Astrocyte of the hippocampus (primary cell): ENCODE measurements at places on chromosomes 5 and 9.
A peak's percentile ranks its signal among the peaks of the same experiment; 100 is the strongest.

- peak; percentile 14 for DNase-seq
Measured at GRCh38 chr9:74526215-74526614, 29.1 kb downstream of the RORB start.

DNA sequence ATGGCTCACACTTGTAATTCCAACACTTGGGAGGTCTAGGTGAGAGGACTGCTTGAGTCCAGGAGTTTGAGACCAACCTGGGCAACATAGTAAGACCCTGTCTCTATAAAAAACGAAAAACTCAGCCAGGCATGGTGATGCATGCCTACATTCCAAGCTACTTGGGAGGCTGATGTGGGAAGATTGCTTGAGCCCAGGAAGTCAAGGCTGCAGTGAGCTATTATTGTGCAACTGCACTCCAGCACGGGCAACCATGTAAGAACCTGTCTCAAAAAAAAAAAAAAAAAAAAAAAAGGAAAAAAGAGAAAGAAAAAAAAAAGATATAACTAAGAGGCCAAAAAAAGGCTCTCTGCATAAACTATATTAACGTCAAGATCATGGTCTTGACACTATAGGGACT, 27.3 kb downstream of the GIN1 start:
- DNase-seq, result no peak

GRCh38 chr9:68705531-68706362, 707 bp downstream of the PIP5K1B start:
- DNase-seq, result peak; percentile 33

- peak; percentile 74 for DNase-seq
Measured at GRCh38 chr5:60102961-60103693, 209.6 kb upstream of the PDE4D start.

GRCh38 chr9:75152416-75152815, 64.1 kb downstream of the OSTF1 start:
- no peak for DNase-seq

- peak; percentile 45 for DNase-seq
Measured at GRCh38 chr5:141349917-141350619, at the start of gene PCDHGB1. TSS of gene PCDHGB1 (plus strand) at chr5:141350099. CDS start at chr5:141350261, 162 bp downstream.

GRCh38 chr5:135242021-135242865, 156.8 kb downstream of the MACROH2A1 start:
- DNase-seq, result peak; percentile 68

GRCh38 chr5:91135475-91136248, 247.5 kb downstream of the ARRDC3 start:
- peak; percentile 24 for DNase-seq

DNA sequence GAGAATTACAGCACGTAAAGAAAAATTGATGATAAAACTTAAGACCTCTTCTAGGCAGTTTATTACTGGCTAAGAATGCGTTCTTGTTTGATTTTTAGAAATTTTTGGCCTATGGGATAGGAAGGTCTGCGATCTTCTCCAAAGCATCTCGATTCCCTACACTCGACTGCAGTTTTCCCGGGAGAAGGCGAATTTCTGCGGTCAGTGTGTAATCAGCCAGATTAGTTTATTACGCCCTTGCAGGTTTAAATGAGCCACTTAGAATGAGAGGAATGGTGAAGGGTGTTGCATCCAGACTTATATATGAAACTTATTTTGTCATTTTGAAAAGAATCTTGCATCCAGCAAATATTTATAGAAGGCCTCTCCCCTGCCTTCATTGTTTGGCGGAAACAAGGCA, 1.2 kb downstream of the MTAP start:
- DNase-seq, result peak; percentile 46

DNA sequence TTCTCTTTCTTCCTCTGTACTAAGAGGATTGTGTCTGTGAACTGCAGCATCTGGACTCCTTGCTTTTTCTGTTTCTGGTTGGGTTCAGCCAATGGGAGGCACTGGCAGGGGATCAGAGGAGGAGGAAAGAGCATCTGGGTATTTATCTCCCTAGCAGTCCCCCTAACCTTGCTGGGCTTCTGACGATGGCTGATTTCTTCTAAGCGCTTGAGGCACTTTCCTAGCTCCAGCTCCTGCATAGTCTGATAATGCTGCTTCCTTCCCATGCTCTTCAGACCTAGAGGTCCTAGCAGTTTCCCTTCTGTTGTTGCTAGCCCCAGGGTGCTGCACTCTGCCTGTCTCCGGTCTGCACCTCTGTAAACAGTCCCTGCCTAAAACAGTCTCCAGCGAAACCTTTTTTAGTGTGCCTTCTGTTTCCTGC, 225.1 kb downstream of the PDZD2 start:
- DNase-seq, result no peak

GRCh38 chr9:32954642-32955041, 46.8 kb downstream of the APTX start:
- DNase-seq, result peak; percentile 32

DNA sequence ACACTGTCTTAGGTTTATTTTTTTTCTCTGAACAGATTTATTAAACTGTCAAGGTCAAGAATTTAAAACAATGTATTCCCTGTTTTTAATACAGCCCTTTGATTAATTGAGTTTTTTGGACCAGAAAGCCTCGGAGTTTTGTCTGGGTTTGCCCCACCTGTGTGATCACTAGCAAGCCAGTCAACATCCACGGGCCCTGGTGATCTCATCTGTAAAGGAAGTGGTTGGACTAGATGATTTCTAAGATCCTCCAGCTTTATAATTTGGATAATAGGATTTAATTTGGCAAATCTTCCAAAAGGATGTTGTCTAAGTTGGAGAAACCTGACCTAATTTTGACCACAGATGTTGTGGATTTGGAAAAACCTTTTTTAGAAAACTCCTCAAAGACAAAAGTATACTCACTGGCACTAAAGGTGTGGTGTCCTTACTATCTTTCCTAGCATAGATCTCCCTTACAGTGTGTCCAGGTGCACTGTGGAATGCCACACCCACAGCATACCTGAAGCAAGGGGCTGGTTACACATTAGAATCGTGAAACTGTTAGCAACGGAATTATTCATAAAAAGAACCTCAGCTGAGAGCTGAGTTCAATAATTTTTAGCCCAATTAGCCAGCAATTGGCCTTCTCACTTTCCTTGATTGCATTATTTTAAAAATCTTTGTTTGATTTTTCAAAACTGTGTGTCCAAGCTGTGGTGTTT, 195.6 kb upstream of the ELL2 start:
- no peak for DNase-seq

GRCh38 chr5:133421394-133421793, 190.9 kb downstream of the FSTL4 start:
- DNase-seq, result peak; percentile 29

- no peak for DNase-seq
Measured at GRCh38 chr9:34956648-34957047, 1.4 kb upstream of the PHF24 start.

- DNase-seq, result no peak
Measured at GRCh38 chr9:38634315-38634714, 13.9 kb upstream of the ANKRD18A start.

- no peak for DNase-seq
Measured at GRCh38 chr9:3845549-3845948, 319.7 kb upstream of the RFX3 start.

DNA sequence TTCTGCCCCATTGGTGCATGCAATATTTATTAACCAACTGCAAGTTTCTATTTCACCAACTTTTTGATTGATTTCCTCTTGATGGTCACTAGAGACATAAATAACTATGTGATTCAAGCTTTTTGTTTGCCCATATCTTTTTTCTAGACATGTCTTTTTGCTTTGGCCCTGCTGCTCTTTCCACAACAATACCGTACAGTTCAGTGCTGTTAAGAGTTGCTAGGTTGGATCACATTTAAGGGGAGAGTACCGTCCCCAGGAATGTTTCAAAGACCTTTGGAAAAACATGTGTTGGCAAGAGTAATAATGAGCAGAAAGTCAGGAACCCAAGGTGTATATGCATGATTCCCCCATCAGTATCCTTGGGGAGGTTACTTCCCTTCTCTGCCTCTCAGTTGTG, 268.8 kb upstream of the RFX3 start:
- DNase-seq, result peak; percentile 22

DNA sequence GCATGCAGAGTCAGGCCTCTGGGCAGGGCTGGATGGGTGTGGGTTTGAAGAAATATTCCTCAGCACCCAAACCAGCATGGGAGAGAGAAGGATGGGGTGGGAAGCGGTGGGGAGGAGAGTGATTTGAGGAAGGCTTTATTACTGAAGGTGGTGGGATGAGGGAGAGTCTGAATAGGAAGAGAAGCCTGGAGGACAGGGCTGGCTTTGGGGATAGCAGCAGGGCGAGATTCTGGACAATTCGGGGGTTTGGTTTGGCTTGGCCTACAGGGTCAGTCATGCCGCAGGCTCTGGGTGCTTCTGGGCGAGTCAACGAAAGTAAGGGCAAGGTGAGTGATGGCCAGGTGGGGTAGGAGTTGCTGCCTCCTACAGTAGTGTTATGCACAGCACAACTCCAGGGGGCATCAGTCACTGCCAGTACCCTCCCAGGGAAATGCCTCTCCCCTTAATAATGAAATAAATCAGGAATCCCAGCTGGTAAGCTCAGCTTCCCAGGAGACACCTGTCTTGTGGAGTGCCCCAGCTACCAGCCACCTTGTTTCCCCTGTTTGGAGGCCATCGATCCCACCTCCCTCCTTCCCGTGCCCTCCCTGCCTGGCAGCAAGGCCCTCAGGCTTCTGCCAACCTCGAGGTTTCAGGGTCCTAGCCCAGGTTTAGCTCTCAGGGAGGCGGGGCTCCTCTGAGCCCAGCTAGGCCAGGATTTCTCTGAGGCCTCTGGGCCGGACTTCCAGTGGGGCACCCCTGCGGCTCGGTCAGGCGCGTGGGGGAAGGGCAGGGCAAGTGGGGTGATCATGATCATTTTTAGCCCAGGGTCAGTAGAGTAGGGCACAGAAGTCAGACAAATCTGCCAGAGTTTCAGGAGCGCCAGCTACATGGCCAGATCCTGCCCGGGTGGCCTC, 741 bp upstream of the NKX2-5 start:
- no peak for DNase-seq

- DNase-seq, result no peak
Measured at GRCh38 chr5:105565531-105565930, 2002.9 kb upstream of the NUDT12 start.

GRCh38 chr9:20592673-20593072, 29.6 kb downstream of the MLLT3 start:
- DNase-seq, result peak; percentile 42

DNA sequence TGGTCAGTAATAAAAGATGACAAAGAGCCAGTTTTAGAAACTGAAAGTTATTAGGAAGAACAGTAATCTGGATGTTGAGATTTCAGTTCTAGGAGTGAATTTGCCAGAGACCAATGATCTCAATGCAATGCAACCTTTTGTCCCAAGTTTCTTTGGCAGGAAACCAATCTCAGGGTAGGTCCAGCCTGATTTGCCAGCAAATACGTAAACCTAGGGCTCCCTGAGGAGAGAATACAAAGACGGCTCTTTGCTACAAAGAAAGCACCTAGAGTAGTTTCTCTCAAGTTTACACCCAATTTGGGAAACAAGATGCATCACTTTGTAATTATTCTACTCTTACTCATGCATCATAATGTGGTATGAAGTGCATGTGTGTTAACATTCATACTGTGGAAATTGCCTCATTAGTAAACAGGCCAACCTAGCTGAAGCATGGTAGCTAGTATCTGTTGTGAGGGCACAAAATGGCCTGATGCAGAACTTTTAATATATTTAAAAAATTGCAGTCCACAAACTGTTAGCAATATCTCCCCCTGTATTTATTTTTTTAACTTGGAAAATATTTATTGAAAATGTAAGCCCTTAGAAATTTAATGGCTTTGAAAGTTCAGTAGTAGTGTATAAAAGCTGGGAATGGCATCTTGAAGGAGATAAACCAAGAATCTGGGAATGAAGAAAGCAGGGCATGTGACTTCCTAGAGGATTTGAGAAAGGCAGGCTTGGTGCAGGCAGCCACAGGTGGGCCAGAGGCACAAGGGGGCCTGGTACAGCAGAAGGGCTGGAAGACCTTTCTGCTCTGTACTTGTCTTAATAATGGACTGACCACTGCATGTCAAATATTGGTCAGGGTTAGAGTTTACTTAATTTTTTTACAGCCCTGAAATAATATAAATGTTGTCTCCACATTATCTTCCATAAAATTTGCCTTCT, 59.5 kb downstream of the MAST4 start:
- DNase-seq, result peak; percentile 91

- DNase-seq, result no peak
Measured at GRCh38 chr5:116739571-116739970, 164.9 kb upstream of the SEMA6A start.

- DNase-seq, result no peak
Measured at GRCh38 chr5:34415559-34416198, 240.4 kb upstream of the RAI14 start.

DNA sequence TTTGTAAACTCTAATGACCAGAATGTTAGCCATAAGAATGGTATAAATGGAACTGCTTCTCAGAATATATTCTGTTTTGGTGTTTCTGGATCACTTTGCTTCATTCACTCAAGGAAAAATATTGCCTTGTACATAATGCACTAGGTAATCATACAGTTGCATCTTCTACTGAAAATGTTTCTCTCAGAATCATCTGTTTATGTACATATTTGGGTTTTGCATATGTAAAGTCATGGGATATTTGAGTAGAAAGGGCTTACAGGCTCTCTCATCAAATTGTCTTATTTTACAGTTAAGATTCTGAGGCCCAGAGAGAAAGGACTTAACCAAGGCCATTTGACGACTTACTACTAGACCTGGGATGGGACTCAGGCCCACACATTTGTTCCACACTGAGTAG, 97.8 kb upstream of the PALM2AKAP2 start:
- no peak for DNase-seq

GRCh38 chr5:15592728-15593127, 92.7 kb downstream of the FBXL7 start:
- no peak for DNase-seq

DNA sequence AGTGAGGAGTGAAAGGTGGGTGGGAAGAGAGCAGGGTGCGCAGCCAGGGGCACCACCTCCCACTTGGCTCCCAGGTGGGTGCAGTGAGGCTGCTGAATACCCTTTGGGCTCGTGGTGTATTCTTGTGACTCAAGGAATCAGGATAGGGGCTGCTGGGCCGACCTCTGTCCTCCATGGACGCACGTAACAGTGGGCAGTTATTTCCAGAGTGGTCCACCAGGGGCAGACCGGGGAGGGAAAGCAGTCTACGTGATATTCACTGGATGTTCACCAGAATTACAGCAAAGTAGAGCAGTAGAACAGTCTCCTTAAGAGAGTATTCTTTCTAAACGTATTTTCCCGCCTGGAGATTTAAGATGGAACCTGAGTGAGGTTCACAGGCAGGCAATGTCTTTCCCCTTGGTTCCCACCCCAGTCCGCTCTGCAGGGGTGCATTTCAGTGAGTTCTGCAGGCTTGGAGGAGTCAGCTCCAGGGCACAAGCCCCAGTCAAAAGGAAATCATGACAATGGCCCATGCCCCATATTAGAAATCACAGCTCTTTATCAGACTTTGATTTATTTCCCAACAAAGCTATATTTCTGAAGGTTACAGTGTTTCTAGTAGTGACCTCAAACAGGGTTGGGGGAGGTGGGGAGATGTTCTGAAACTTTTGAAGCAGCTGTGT, 88.7 kb downstream of the SYK start:
- no peak for DNase-seq

GRCh38 chr9:107288701-107289100, 5.6 kb downstream of the RAD23B start:
- DNase-seq, result no peak

DNA sequence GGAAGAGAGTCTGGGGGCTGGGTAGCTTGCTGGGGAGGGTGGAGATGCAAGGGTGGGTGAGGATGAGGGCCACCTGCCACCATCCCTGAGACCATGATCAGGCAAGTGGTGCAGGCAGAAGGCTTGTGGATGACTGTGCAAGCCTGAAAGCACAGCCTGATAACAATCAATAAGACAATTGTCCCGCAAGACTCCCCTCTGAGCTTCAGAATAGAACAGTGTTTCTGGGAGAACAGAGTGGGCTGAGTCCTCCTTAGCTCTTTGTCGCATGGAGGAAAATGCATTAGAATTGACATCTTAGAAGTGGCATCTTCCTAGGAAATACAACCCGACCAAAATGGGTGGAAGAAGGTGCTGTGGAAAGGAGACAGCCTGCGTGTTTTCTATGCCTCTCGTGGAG, 6.6 kb downstream of the GADD45G start:
- no peak for DNase-seq
